ENCODE measurements at places on chromosomes 13 and 19. TPM values are rescaled to one million over a fixed set of nuclear protein-coding genes. Genes with fewer than 3 reads are reported as not detected.

Gene ZNF20
- total RNA-seq: 0.29 TPM

Gene CNMD
- not detected for total RNA-seq

Gene COMP
- 0.18 TPM for total RNA-seq

Gene ZNF471
- 0.07 TPM for total RNA-seq

Gene FBL
- total RNA-seq: 678 TPM

Gene U2AF1L4
- total RNA-seq: 22.6 TPM

Gene CACNG7
- 8.7 TPM for total RNA-seq

Gene ZNF749
- total RNA-seq: 15.7 TPM

Gene IGFL2
- total RNA-seq: 0.86 TPM

Gene ZNF345
- total RNA-seq: not detected

Gene SERPINE3
- total RNA-seq: not detected

Gene CCDC194
- not detected for total RNA-seq

Gene ZSCAN18
- total RNA-seq: 3.5 TPM

Gene FAM124A
- 2.3 TPM for total RNA-seq

Gene YJEFN3
- total RNA-seq: 4.0 TPM

Gene APOC4
- total RNA-seq: not detected

Gene TEX29
- not detected for total RNA-seq

Gene GAS6
- 8.9 TPM for total RNA-seq

Gene PNMA8A
- 8.7 TPM for total RNA-seq

Data from A549 treated with AZD2906 at 1 μM for 4 hours (cell line).